CD4-positive, alpha-beta T cell (primary cell): ENCODE measurements at places on chromosomes 3 and 15. TPM values are rescaled to one million over a fixed set of nuclear protein-coding genes. Genes with fewer than 3 reads are reported as not detected.

Gene CFAP91
- total RNA-seq = not detected

DNA sequence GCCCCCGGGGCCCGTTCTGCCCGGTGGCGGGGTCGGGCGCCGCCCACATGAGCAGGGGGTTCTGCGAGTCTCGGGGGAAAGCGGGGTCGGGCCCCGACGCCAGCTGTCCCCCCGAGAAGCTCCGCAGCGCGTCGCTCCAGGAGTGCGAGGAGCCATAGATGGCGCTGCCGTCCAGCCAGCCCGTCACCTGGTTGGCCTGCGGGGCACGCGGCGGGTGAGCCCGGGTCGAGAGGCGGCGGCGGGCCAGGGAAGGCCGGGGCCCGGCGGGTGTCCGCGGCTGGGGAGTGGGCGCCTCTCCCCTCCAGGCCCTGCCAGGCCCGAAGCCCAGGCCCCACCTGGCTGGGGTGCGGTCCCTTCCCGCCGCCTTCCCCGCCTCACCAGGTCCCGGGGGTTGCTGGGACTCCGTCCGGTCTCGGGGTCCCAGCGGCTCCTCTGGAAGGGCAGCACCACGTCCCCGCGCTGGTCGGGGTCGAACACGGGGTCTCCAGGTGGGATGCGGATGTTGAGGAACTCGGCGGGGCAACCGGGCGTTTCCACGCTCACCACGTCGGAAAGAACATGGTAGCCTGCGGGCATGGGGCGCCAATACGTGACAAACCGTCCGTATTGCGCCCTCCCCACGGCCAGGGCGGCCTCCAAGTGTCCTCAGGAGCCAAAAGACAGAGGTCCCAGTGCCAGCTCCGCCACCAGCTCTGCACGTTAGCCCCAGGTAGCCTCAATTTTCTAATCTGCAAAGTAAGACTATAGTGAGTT, 2.4 kb downstream of the DUOX2 start:
- H3K27me3 ChIP-seq = peaks cover 71% of the 10 kb centered on the region
- no peak overlapping the region for H3K4me3 ChIP-seq
- H3K4me1 ChIP-seq = peaks cover 40% of the 10 kb centered on the region
- no peak overlapping the region for H3K27ac ChIP-seq
- no peaks in the 10 kb centered on the region for H3K36me3 ChIP-seq
- no peak for DNase-seq

Gene STAB1
- 2.5 TPM for total RNA-seq

DNA sequence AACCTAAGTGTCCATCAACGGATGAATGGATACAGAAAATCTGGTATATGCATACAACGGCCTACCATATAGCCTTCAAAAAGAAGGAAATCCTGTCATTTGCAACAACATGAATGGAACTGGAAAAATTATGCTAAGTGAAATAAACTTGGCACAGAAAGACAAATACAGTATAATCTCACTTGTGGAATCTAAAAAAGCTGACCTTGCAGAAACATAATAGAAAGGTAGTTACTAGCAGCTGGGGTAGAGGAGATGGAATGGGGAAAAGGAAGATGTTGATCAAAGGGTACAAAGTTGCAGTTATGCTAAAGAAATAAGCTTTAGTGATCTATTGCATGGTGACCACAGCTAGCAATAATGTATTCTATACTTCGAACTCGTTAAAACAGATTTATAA, 444.1 kb downstream of the OCA2 start:
- no peaks in the 10 kb centered on the region for H3K4me1 ChIP-seq
- no peak overlapping the region for H3K4me3 ChIP-seq
- DNase-seq = no peak
- no peak overlapping the region for H3K27ac ChIP-seq
- H3K36me3 ChIP-seq = no peaks in the 10 kb centered on the region

Gene LEKR1
- 1.0 TPM for total RNA-seq

Gene MST1R
- 0.89 TPM for total RNA-seq

DNA sequence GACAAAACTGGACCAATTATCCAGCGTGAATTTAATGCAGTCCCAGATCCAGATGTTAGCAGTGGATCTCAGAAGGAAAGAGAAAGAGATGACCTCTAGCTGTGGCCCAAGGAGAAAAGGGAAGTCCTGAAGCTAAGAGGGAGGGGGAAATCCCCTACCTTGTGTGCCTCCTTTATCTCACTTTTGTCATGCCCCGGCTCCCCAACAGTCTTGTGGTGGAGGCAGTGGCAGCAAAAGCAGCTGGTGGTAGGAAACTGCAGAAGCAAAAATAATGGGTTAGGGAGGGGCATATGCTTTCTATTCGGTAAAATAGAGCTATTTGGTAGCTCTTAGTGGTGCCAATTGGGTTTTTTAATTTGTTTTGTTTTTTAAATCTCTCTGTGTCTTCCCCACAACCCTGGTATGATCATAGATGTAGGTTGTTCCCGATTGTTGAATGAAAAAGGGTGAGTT, 56.5 kb downstream of the MCTP2 start:
- no peak for DNase-seq
- peaks cover 10% of the 10 kb centered on the region for H3K4me1 ChIP-seq
- no peak overlapping the region for H3K27ac ChIP-seq
- no peaks in the 10 kb centered on the region for H3K27me3 ChIP-seq

GRCh38 chr3:30114918-30115317, 491.5 kb upstream of the TGFBR2 start:
- no peak for DNase-seq
- H3K36me3 ChIP-seq = no peaks in the 10 kb centered on the region
- no peaks in the 10 kb centered on the region for H3K27me3 ChIP-seq
- H3K27ac ChIP-seq = no peak overlapping the region
- no peak overlapping the region for H3K4me3 ChIP-seq

Gene TTC21A
- total RNA-seq = 5.2 TPM

Gene PLCL2
- 35.1 TPM for total RNA-seq

Gene SERINC4
- total RNA-seq = not detected

Gene SLC24A5
- not detected for total RNA-seq
